ENCODE measurements at places on chromosomes 12 and 14. TPM values are rescaled to one million over a fixed set of nuclear protein-coding genes. Genes with fewer than 3 reads are reported as not detected.

- no peak for DNase-seq
Measured at GRCh38 chr14:103108749-103109207, 14.3 kb downstream of the EXOC3L4 start.

DNA sequence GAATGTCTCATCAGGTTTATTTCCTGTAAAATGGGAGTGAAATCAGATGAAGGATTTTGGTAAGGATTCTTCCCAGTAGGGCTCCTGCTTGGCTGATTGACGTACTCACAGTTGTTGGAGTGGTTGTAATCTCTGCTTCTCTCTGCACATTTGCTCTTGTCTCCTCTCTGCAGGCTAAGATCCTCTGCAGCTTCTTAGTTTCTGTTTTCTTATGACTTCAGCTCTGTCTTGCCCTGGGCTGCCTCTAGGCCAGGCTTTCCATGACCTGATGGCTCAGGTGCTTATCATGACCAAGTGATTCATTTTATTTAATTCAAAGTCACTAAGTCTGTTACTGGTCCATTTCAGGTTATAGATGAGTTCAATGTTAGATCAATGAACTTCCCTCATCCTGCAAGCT lies 394.5 kb upstream of the DDHD1 start:
- DNase-seq = no peak

LTB4R gene
- total RNA-seq = 2.3 TPM

GRCh38 chr12:111773801-111774551 lies 7.2 kb downstream of the ALDH2 start:
- DNase-seq = peak; percentile 59

- no peak for DNase-seq
Measured at GRCh38 chr12:87116780-87117179, 860.6 kb upstream of the MGAT4C start.

DNA sequence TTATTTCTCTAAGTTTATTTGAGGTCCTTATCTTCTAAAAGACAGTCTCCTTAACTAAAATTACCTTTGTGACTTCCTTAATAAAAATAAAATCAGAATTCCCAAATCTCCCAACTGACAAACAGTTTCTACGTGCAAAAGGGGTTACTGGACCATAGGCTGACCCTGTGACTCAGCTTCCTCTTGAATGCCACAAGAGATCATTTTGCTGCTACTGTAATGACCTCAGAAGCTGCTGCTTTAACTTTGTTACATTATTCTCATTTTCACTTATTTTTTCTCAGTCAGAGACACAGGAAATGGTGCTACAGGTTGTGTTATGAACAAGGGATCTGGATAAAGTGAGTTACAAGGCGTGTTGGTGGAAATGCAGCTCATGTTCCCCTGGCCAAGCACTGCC lies 132.2 kb upstream of the TMTC2 start:
- DNase-seq = no peak

LTBR gene
- total RNA-seq = 29.6 TPM

DNA sequence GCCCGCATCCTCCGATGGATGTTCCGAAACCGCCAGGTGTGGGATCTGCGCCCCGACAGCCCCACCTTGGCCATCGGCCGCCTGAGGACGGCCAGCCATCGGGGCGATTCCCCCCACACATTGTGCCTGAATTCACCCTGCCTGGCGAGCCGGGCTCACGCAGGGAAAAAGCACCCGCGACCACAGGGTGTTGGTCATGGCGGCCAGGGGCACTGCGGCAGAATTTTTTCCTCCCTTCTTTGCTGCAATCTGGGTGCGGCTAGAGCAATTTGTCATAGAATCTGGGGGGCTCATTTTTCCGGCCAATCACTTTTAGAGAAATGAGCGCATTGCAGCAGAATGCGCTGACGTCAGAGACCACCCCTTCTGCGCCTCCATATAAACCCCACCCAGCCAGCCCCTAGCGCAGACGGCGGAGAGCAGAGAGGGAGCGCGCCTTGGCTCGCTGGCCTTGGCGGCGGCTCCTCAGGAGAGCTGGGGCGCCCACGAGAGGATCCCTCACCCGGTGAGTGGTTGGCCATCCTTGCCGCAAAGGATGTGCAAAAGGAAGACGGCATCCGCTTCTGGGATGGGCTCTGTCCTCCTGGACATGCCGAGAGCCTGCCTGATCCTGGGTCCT lies at the start of gene MEG3:
TSS of gene MEG3 (plus strand) at position 406 of the 619 bp plus-strand sequence.
- DNase-seq = no peak

GYS2 gene
- not detected for total RNA-seq

MYF6 gene
- 8.6 TPM for total RNA-seq

DNA sequence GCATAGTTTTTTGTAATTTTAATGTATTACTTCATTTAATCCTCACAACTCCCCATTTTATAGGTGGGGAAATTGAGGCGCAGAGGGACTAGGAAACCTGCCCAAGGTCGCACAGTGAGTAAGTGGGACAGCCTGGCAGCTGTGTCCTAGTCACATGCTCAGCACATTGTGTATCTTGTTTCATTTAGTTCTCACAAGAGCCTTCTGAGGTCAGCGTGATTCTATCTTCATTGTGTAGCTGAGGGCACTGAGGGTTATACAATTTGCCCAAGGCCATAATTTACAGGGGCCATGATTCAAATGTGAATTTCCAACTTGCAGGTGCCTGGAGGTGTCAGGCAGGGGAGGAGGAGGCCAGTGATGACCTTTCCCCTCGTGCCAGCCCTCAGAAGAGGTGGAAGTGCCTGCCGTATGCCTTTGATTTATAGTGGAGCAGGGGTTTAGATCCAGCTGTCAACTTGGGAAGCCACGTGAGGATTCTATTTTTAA lies 30.3 kb upstream of the SMOC1 start:
- no peak for DNase-seq

CPSF6 gene
- total RNA-seq = 120 TPM

DNA sequence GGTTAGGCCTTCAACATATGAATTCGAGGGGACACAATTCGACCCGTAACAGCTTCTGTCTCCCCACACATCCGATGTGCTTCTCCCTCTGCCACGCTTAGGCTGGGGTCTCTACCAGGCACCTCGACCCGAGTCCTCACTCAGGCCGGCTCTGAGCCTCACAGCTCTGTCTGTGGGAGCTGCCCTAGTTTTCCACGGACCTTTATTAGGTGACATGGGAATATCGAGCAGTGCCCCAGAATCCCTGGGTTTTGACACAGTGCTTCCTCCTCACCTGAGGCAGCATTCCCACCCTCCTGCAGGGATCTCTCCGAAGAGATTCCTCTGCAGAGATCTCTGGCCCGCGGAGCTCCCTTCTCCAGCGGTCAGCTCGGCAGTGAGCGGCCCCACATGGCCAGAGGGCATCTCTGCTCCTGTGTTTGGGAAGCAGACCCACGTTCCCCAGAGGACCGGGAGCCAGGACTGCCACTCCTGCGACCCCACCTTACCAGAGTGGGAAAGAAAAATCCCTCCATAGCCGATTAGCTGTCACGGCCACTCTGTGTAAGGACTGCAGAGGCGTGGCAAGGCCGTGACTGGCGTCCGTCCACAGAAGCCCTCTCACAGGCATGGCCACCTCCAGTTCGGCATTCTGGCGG lies 21.2 kb downstream of the ZBTB42 start:
- no peak for DNase-seq

DNA sequence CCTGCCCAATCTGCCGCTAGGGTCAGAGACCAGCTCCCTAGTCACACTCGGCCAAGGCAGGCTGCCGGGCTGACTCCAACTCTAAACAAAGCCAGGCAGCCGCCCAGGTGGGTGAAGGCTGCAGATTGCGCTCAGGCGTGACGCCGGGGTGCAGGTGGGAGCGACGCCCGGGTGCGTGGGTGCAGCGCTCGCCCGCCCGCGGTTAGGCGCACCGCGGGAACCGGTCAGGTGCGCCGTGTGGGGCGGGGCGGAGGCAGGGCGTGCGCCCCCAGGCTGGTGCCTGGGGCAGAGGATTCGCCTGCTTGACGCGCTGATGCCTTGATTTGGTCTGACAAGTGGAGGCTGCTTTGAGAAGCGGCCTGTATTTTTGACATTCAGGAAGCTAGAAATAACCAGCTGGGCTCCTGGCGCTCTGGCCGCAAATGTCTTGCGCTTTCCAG lies 126.7 kb upstream of the HIF1A start:
- DNase-seq = no peak

DNAL1 gene
- total RNA-seq = 13.3 TPM

- no peak for DNase-seq
Measured at GRCh38 chr12:94718114-94718513, 67.8 kb upstream of the TMCC3 start.

GRCh38 chr12:33602515-33602914 lies 162.9 kb upstream of the SYT10 start:
- DNase-seq = no peak

TCL1B gene
- total RNA-seq = not detected

GRCh38 chr12:120090626-120091295 lies 25.8 kb downstream of the RAB35 start:
- DNase-seq = no peak

PSEN1 gene
- 47.8 TPM for total RNA-seq

SLC7A8 gene
- 8.4 TPM for total RNA-seq

DNA sequence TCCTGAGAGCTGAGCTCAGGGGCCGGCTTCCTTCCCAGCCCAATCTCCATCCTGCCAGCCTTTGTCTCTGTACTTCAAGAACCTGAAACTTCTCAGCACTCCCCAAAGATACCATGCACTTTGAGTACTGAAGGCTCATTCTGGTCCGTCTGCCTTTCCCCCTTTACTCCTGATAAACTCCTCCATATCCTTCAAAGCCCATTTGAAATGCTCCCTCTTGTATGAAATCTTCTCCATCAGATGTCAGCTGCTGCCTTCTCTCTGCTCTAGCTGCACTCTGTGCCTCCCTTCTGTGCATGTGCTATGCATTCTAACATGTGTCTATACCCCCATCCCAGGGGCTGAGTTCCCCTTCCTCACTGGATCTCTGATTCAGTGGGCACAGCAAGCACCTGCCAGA lies 52.1 kb downstream of the PITPNM2 start:
- DNase-seq = no peak

GRCh38 chr14:77043177-77043983 lies 14.9 kb upstream of the IRF2BPL start:
- DNase-seq = no peak

- DNase-seq = no peak
Measured at GRCh38 chr12:65728455-65728847, 95.8 kb upstream of the HMGA2 start.

GRCh38 chr12:53500142-53500775 lies 824 bp upstream of the TARBP2 start:
- DNase-seq = no peak

DNA sequence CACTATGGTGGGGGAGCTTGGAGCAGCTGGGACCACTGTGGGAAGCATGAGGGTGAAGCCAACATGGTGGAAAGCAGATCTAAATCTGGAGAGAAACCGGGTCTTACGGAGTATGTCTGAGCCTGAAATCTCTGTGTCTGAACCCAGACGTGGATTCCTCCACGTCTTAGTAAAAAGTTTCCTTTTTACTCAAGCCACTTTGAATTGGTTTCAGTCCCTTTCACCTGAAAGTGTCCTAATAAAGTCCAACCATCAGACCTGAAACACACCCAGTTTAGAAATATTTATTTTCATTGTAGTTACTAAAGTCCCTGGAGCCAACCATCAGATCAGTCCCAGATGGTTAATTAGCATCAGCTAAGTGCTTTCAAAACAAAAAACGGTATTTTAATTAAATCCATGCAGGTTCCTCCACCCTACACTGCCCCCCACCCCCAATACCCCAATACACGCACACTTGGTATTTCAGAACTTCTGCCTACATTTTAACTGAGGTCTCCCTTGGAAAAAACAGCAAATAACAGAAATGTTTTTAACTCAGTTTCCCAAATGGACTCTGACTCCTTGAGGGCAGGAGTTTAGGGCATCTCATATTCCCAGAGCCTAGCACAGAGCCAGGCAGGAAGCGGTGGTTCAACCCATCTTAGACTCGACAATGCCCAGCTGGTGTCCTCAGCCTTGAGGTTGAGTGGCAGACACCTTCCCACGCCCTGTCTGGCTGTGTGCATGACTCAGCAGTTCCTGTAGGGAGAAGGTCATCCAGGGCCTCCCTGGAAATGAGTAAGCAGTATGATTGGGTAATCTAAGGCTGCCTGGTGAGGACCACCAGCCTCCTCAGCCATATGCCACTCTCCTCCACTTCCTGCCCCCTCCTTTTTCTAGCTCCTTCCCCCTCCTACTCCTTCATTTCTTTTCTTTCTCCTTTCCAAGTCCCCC lies 175.8 kb downstream of the TTC8 start:
- no peak for DNase-seq

- no peak for DNase-seq
Measured at GRCh38 chr12:18749386-18749957, 11.6 kb downstream of the CAPZA3 start.

ACSM4 gene
- not detected for total RNA-seq

PPP1R1A gene
- 1.6 TPM for total RNA-seq

DNA sequence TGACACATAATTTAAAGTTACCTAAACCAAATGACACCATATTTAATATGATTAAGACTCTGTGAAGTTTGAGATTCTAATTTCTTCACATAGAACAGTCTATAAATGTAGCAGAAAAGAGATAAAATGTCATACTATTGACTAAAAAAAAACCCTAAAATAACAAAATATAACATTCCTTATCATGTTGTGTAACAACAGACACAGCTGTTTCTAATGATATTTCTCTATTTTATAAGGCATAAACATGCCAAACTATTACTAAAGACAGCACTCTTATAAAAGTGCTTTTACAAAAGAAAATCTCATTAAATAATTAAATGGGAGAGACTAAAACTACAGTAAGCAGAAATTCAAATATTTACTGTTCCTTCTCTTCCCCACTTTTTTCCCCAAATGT lies 49.4 kb downstream of the NOVA1 start:
- DNase-seq = no peak

MDGA2 gene
- total RNA-seq = 6.1 TPM

BICDL1 gene
- total RNA-seq = 2.4 TPM

BRF1 gene
- total RNA-seq = 30.9 TPM

GRCh38 chr12:111558107-111558376 lies 41.1 kb downstream of the ATXN2 start:
- DNase-seq = no peak

GLT8D2 gene
- total RNA-seq = 101 TPM

TXNDC16 gene
- total RNA-seq = 19.2 TPM

- no peak for DNase-seq
Measured at GRCh38 chr12:88391556-88391955, 188.7 kb downstream of the KITLG start.

- DNase-seq = no peak
Measured at GRCh38 chr12:69671597-69671996, 27.5 kb downstream of the BEST3 start.

KRT79 gene
- total RNA-seq = not detected
